ENCODE measurements at places on chromosomes 7 and 10.

DNA sequence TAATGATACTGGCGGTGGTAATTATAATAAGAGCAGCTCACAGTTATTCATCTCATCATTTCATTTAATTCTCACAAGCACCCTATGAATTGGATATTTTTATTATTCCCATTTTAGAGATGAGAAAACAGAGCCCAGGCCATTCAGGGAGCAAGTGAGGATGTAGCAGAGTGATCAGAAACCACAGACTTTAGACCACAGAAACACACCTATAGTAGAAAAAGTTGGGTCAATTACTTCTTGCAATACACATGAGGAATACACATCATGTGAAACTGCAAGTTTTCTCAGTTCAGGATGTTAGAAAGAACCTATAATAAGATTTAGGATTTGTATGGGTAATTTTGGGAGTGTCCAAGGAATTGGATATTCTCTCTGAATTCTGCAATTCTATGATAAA, 278.0 kb downstream of the ADRA2A start:
- no peak for DNase-seq

GRCh38 chr10:96377816-96378294, 19.1 kb upstream of the OPALIN start:
- DNase-seq = no peak

DNA sequence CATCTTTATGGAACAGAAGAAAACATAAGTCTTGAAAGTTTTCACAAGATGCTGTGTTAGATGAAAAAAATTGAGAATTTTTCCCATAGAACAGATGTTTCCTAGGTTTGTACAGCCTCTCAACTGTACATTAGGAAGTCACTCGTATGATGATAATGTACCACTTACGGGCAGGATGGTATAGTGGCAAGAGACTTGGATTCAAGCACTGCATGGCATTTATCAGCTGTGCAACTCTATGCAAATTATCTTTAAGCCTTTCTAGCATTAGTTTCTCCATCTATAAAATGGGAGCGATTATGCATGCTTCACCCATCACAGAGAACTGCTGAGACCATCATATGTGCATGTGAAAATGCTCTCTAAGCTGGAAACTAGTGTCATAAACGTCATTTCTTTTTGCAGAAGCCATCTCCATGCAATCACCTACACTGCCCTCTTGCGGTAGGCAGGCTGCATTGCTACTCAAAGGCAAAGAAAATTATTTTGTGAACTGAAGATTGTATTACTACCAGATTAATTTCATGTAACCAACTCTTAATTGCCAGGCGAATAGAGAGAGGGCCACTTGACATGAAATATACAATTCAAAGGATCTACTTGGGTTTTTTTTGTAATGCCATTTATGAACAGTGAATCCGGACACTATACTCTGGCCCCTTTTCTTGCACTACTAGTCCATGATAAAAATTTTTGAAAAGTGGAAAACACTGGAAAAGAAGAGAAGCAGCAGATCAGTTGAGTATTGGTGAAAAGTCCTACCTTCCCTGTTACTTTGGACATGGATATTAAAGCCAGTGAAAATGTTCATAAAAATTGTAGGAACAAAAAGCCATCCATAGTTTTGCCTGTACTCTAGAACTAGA, 102.3 kb downstream of the JAZF1 start:
- peak; percentile 28 for DNase-seq

DNA sequence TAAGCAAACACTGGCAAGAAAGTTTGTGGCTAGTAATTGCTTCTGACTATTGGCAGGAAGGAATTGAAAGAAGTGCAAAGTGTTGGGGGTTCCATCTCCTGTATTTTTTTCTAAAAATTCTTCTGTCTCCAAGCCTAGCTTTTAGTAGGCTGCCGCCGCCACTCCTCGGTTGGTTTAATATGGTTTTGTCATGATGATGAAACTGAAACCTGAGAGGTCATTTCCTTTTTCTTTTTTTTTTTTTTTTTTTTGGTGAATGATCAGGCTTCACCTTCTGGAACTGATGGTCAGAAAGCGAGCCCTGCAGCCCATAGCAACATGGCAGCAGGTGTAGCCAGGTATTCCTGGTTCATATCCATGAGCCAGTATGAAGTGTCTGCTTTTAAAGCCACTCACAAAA, 75.3 kb upstream of the AGBL3 start:
- DNase-seq = no peak

DNA sequence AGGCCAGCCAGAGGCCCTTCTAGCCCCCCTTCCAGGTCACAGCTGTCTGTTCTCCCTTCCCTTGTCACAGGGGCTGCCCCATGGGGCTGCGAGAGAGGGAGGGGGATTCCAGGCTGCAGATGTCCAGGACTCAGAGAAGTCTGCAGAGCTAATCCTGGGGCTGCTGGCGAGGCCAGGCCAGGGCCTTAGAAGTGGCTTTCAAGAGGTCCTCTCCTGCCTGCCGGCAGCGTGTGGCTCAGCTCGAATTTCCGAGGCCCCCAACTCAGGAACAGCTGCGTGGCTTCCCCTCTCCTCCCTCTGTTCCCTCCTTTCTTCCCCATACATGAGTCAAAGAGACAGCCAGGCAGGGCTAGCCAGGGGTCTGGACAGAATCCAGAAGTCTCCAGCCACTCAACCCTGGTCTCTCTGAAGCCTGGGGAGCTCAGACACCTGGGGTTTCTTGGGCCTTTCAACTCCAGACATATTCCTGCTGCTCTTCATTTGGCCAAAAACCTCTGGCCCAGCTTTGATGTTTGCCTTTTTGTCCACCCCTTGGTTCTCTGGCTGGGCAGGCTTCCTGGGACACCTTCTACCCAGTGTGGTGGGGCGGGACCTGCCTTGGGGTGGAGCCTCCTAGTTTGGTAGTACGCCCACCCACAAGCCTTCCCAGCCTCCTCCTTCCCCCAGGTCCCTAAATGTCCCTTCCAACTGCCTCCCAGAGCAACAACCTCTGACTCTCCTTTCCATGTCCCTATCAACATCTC, 21.8 kb upstream of the EIF5AL1 start:
- DNase-seq = no peak

Data from stimulated activated CD4-positive, alpha-beta T cell treated with anti-CD3 and anti-CD28 coated beads, Interleukin-4, amount 100 ng/mL, for 48 hours (primary cell).